ENCODE measurements at places on chromosomes 2 and 18. TPM values are rescaled to one million over a fixed set of nuclear protein-coding genes. Genes with fewer than 3 reads are reported as not detected.
A peak's percentile ranks its signal among the peaks of the same experiment; 100 is the strongest.

GRCh38 chr2:170039401-170040172, 138.4 kb upstream of the MYO3B start:
- no peak for DNase-seq

The PAIP2B gene
- 69.7 TPM for total RNA-seq

GRCh38 chr2:208360259-208361076, 46.1 kb upstream of the PTH2R start:
- DNase-seq: no peak

The DOK1 gene
- total RNA-seq: 3.8 TPM

The SMYD5 gene
- 15.5 TPM for total RNA-seq

DNA sequence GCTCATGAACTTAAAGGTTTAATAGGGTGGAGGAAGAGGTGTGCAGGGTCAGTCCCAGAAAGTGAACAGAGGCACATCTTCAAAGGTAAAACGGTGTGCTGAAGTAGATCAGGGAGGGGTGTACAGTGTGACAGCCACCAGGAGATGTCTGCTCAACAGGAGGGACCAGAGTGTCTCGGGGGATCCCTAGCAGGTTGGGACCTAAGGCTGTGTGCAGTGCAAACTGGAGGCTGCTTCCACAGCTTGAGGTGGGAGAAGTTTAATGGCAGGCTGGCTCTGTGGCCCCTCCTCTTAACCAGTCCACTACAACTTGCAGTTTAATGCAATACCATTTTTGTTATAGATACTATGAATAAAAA, 33.2 kb downstream of the PLA2R1 start:
- no peak for DNase-seq

The DSG1 gene
- total RNA-seq: 0.89 TPM

DNA sequence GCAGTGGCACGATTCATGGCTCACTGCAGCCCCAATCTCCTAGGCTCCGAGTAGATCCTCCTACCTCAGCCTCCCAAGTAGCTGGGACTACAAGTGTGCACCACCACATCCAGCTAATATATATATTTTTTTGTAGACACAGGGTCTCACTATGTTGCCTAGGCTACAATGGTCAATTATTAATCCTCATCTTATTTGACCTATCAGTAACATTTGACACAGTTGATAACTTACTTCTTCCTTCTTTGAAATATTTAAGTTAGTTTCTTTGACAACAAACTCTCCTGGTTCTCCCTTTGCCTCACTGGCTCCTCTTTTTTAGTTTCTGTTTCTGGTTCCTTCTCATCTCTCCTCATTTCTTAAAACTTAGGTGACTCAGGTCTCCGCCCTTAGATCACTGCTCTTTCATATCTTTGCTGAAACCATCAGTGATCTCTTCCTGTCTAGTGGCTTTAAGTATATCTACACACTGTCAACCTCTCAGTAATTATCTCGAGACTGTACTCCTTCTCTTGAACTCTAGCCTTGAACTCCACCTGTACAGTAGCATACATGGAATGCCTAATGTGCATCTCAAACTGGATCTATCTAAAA, 11.5 kb downstream of the PGAP1 start:
- no peak for DNase-seq

DNA sequence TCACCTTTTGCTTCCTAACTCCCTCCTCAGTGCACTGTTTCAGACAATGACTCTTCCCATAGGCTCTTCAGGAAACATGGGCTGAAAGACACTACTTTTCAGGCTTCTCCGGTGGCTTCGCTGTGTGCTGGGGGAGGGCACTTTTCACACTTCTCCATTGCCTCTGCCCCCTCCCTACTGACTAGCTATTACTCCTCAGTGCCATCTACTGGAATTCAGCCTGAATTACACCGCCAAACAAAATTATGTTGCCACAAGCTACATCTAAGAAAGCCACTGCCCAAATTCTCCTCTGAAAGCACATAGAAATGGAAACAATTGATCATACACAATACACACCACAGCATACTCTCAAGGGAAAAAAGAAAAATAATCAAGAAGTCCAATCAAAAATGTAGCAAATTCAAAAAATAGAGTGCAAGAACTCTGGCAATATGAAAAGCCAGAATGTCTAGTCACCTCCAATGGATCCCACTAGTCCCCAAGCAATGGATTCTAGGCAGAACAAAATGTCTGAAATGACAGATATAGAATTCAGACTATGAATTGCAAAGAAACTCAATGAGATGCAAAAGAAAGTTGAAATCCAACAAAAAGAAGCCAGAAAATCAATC, 1139.4 kb upstream of the GYPC start:
- no peak for DNase-seq

DNA sequence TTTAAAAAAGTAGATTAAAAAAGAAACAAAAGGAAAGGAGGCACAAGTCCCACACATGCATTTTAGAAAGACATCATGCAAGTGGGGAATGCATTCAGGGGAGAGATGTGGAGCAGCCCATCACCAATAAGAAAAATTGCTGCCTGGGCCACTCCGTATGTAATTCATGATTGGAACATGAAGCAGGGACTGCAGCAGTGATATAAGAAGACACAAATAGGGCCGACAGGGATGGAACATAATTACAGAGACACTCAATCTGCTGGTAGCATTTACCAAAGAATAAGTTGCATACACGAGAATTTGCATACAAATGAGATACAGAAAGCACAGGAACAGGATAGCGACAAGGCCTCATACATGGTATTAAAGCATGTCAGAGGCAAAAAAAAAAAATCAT, 6.5 kb upstream of the AFF3 start:
- DNase-seq: no peak

DNA sequence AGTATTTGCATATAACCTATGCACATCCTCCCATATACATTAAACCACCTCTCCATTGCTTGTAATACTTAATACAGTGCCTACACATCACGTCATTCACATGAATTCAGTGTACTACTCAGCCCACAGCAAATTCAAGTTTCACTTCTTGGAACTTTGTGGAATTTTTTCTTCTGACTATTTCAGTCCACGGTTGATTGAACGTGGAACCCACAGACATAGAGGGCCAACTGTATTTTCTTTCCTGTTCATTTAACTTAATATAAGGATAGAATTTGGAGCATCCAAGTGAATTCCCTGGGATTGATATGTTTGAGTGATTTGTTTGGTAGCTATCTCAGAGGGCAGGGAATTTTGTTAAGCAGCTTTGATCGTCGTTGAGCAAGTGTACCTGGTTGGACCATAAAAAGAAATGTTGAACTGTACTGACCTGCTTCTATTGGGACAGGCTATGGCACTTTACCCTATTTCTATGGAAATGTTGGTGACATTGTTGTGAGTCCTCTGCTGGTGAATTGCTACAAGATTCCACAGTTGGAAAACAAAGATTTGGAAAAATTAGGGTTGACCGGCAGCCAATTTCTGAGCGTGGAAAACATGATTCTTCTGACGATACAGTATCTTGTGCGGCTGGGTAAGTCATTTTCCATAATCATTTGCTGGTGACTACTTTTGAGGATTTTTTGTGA, 156.6 kb downstream of the ESCO1 start:
- DNase-seq: no peak

The TOGARAM2 gene
- total RNA-seq: 42.8 TPM

- no peak for DNase-seq
Measured at GRCh38 chr2:202204855-202205254, 33.5 kb downstream of the SUMO1 start.

The ZC3H8 gene
- 12.0 TPM for total RNA-seq

The TRIM54 gene
- total RNA-seq: 301 TPM

DNA sequence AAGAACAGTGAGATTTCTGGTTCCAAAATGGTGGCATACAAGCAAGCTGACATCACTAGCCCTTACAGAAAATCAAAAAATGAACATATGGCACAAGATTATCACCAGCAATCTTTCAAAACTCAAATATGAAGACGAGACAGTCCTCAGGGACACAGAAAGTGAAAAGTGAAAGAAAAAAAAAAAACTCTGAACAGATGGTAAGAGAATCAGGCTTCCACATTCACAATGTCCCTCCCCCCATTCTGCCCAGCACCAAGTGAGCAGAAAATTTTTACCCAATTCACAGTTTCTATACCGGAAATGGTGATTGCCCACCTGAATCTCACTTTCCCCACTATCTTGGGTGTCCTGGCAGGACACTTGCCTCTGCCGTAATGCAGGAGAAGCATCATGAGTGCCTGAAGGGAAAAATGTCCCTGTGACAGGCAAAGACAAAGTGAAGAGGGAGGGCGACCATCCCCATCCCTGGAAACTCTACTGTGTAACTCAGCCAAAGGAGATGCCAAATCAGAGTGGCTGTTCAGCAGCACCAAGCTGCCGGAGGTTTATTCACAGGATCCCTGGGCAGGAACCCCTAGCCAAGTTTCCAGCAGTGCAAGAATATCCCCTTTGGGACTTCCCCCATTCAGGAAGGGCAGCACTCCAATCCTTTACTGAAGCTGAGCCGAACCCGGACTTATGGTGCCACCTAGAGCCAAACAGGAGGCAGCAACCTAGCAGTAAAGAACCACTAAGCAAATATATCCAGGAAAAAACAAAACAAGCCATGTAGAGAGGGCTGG, 312.2 kb downstream of the LRATD1 start:
- DNase-seq: no peak

The MTERF4 gene
- 23.8 TPM for total RNA-seq

DNA sequence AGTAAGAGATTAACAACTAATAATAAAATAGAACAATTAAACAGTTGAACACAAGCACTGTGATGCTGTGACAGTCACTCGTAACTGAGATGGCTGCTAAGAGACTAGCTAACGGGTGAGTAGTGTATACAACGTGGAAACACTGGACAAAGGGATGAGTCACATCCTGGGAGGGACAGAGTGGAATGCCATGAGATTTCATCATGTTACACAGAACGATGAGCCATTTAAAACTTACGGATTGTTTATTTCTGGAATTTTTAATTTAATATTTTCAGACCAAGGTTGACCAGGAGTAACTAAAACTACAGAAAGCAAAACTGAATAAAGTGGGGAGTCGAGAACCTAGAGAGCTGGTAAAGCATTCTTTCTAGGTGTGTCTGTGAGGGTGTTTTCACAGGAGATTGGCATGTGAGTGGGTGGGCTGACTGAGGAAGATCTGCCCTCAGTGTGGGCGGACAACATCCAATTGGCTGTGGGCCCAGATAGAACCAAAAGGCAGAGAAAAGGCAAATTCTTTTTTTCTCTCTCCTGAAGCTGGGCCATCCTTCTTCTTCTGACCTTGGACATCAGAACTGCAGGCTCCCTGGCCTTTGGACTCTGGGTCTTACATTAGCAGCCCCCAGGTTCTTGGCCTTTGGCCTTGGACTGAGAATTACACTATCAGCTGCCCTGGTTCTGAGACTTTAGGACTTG, 14.6 kb downstream of the TMSB10 start:
- DNase-seq: no peak

DNA sequence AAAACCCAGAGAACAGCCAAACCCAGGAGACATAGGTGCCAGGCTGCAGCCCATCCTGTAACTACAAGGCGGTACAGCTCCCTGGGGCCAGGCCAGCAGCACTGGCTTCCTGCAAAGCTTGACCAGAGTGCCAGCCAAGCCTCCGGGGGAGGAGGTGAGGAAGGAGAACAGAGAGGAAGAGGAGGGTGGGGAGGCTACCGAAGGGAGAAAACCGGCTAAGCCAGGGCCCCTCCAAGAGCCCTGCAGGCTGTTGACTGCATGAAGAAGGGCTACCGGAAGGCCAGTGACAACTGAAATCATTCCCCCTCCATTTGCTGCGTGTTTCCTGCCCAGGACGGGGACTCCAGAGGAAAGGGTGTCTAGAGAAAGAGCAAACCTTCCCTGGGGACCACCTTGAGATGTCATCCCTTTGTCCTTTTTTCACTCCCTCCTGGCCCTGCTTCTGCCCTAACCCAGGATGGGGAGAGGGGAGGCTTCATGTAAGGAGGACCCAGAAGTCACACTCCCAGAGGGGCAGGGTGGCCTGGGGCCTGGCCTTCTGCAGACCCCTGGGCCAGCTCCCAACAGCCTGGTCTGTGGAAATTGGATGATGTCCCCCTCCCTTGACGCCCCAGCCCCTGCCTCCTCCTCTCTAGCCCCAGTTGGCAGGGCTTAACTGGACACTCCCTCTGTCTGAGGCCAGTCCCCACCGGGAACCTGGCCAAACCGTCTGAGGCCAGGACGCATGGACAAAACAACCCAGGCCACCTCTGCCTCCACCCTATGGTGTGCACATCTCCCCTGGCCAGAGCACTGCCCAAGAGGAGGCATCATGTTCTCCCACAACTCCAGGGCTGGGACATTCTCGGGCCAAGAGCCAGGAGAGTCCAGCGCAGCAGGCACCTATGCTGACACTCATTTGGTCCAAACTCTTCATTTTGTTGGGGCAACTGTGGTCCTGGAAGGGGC, 207.8 kb downstream of the CYP26B1 start:
- DNase-seq: peak; percentile 79

DNA sequence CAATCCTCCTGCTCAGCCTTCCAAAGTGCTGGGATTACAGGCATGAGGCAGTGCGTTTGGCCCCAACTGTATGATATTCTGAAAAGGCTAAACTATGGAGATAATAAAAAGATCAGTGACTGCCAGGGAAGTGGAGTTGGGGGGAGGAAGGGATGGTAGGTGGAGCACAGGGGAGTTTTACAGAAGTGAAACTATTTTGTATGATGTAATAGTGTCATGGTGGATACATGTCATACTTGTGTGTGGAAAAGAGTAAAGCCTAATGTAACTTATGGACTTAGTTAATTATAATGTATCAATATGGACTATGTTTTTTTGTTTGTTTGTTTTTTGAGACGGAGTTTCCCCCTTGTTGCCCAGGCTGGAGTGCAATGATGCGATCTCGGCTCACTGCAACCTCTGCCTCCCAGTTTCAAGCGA, 2.9 kb upstream of the GGCX start:
- no peak for DNase-seq

DNA sequence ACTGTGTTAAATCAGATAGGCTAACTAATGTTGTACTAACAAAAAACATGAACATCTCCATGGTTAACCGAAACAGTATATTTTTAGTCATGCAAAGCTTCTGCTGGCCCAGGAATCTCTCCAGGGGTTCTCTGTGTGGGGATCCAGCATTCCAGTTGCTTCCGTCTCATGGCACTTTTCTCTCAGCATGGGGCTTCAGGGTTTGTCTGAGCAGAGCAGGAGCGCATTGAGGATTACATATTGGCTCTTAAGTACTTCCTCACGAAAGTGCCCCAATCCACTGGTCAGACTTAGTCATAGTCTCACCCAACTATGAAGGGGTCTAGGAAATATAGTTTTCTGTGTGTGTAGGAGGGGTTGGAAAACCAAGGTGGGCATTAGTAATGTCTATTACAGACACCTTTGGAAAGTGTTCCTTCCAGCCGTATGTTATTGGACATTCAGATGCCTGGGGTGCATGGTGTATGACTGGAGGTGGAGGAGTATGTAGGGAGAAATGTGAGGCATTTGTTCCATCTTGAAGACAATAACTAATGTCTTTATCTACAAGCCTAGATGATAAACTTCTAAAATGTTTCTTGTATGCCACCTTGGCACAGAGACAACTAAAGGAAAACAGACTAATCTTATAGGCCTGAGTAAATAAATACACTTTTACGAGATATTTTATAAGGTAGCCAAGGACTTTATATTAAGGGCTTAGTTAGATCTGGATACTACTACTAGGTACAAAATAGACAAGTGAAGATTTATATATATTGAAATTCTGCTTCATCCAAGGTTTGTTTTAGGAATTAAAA, 123.8 kb upstream of the ZEB2 start:
- DNase-seq: no peak

GRCh38 chr2:12737738-12738485, 21.2 kb downstream of the TRIB2 start:
- no peak for DNase-seq

The GREB1 gene
- total RNA-seq: 9.0 TPM

The TDRD15 gene
- total RNA-seq: not detected

The TMEFF2 gene
- total RNA-seq: 0.19 TPM

The RNF152 gene
- 11.4 TPM for total RNA-seq

The LIMS4 gene
- 2.4 TPM for total RNA-seq

- no peak for DNase-seq
Measured at GRCh38 chr2:160417745-160418397, 75.7 kb downstream of the RBMS1 start.

The ARHGAP25 gene
- 7.3 TPM for total RNA-seq

The SEPTIN2 gene
- 139 TPM for total RNA-seq

Measured in Right ventricle myocardium superior (tissue), 1 donor.